ENCODE measurements at places on chromosomes 6 and 20.

DNA sequence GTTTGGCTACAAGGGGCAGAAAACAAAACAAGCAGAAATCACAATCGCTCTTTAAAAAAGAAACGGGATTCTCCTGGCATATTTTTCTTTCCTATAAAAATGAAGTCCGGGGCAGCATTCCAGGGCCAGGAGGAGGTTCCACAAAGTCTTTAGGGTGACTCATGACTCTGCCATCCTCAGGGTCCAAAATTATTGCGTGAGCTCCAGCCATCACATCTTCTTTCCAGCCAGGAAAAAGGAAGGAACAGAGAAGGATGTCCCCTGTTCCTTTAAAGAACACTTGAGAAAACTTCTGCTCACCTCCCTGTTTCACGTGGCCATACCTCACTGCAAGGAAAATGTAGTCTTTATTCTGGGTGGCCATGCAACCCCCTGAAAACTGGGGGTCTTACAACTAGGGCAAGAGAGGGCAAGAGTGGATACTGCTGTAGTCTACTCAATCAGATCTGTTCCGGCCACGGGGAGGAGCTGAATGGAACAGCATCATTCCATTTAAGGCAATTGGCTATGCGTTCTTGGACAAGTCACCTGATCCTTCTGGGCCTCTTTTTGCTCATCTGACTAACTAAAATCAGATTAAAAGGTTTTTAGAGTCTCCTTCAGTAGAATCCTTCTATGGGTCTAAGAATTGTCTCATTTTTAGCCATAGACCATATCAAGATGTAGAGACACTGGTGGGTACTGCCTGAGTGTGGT, 49.4 kb downstream of the CTCFL start:
- DNase-seq: no peak

DNA sequence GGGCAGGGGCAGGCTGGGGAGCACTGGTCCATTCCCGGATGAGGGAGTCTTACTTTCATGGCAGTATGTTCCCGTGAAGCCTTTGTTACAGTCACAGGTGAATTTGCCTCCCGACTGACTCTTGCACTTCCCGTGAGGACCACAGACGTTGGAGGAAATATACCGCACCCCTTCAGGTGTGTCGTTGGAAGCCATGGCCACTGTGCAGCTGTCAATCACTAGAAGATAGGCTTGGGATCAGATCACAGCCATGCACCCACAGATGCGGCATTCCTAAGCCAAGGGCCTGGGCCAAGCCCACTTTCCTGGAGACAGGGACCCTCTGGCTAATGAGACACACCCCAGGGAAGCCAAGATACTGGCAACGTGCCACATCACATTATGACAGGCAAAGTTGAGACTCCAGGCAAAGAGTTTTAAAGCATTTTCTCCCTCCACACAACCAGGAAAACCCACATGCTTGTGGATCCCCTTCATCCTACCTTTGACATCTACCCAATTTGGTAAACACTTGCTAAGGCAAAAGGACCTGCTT, 26.8 kb downstream of the JAG1 start:
- DNase-seq: no peak

GRCh38 chr6:34491091-34491430, 25.2 kb downstream of the PACSIN1 start:
- DNase-seq: peak; percentile 69

DNA sequence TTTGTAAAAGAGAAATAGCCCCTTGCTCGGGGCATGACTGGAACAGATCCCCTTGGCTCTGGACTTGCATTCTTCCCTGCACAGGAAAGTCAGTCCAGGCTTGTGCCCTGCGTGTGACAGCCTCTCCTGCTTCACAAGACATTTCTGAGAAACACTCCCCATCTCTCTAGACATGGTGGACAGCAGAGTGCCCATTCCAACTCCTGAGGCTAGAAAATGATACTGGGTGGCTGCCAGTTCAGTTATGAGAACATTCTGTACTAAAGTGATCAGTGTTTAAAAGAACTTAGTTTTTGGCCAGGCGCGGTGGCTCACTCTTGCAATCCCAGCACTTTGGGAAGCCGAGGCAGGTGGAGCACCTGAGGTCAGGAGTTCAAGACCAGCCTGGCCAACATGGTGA, 41.3 kb downstream of the TGM3 start:
- no peak for DNase-seq

GRCh38 chr6:49025273-49026240, 437.5 kb downstream of the MMUT start:
- no peak for DNase-seq

DNA sequence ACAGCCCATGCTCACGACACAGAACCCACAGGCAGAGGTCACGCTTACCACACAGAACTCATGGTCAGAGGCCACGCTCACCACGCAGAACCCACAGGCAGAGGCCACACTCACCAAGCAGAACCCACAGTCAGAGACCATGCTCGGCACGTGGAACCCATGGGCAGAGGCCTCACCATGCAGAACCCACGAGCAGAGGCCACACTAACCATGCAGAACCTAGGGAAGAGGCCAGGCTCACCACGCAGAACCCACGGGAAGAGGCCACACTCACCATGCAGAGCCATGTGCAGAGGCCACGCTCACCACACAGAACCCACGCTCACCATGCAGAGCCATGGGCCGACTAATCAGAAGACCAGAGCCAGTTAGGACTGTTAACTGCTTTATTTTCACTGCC, 203.2 kb upstream of the THBS2 start:
- DNase-seq: no peak

DNA sequence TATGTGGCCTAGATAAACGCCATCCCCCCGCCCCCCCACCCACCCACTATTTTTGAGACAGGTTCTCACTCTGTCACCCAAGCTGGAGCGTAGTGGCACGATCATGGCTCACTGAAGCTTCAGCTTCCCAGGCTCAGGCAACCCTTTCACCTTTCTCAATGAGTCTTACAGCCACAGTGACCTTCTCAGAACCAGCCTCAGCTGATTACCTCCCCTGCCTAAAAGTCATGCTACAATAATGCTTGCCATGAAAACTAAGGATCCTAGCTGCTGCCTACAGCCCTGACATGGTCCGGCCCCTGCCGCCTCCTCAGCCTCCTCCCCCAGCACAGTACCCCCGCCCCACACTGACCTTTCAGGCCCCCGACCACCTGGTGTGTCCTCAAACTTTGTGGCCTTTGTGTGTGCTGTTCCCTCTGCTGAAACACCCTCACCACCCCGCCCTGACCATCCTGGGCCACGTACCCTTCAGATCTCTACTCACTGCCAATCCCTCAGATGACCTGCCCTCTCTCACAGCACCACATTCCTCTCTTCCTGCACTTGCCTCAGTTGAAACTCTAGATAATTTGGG, 31.3 kb downstream of the PNPLA1 start:
- no peak for DNase-seq

- no peak for DNase-seq
Observed at GRCh38 chr6:136654086-136654485, 103.9 kb upstream of the MAP7 start.

DNA sequence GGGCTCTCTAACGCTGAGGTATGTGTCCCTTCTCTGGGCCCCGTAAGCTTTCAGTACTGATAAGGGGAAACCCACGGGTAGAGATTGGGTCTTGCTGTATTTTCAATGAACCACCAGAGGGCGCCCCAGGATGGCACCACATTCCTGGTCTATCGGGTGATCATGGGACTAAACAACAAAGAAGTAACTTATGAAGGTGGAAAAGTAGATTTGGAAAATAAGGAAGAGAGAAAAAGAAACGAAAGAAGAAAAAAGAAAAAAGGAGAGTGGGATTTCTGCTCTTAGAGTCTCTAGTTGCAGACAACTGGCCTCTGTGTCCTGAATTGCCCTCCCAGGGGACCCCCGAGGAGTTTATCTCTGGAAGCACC, 93.8 kb downstream of the GMPR start:
- DNase-seq: peak; percentile 84

DNA sequence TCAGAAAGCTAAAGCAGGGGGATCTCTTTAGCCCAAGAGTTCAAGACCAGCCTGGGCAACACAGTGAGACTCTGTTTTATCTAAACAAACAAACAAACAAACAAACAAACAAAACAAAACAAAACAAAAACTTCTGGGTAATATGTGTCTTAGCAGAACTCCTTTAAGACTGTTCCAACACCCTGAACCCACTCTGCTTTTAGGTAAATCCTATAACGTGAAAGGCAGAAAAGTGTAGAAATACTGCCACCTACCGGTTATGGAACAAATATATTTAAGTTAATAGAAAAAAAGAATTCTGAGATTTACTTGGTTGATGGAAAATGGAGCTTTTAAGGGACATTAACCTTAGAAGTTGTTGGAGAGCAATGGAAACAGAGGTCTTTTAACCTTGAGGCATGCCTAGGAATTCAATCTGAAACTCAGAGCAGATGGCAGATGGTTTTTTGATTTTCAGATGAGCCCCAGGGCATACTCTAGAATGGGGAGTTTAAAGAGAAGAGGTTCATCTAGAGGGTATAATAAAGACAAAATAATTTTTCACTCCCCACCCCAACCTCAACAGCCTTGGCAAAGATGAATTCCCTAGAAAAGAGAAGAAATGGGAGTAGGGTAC, 38.5 kb downstream of the SOD2 start:
- peak; percentile 78 for DNase-seq

DNA sequence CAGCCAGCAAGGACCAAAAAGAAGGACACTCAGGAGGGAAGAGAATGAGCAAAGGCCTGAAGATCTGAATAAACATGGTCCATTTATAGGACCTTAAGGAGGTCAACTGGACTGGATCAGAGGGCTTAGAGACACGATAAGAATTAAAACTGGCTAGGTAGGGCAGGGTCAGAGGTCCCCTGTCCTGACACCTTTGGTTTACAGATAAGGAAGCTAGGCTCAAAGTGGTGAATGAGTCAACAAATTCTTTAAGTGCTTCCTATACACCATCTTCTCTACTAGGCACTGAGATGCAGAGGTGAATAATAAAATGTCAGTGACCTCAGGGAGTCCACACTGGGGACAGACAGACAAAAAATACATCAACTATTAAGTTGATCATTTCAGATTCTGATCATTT, 70.3 kb downstream of the HIVEP2 start:
- no peak for DNase-seq

DNA sequence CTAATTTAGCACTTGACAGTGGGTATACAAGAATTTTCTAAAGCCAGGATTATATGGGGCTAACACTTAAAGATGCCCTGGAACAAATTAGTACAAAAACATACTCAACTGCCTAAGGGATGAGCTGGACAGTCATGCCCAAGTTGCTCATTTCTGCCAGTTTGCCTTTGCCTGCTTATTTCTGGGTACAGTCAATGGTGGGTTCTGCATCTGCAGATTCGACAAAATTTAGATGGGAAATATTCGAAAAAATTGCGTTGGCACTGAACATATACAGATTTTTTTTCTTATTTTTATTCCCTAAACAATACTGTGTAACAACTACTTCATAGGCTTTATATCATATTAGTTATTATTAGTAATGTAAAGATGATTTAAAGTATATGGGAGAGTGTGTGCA, 591.9 kb downstream of the EPM2A start:
- no peak for DNase-seq

GRCh38 chr6:52562911-52563310, 13.9 kb downstream of the TRAM2 start:
- DNase-seq: no peak

DNA sequence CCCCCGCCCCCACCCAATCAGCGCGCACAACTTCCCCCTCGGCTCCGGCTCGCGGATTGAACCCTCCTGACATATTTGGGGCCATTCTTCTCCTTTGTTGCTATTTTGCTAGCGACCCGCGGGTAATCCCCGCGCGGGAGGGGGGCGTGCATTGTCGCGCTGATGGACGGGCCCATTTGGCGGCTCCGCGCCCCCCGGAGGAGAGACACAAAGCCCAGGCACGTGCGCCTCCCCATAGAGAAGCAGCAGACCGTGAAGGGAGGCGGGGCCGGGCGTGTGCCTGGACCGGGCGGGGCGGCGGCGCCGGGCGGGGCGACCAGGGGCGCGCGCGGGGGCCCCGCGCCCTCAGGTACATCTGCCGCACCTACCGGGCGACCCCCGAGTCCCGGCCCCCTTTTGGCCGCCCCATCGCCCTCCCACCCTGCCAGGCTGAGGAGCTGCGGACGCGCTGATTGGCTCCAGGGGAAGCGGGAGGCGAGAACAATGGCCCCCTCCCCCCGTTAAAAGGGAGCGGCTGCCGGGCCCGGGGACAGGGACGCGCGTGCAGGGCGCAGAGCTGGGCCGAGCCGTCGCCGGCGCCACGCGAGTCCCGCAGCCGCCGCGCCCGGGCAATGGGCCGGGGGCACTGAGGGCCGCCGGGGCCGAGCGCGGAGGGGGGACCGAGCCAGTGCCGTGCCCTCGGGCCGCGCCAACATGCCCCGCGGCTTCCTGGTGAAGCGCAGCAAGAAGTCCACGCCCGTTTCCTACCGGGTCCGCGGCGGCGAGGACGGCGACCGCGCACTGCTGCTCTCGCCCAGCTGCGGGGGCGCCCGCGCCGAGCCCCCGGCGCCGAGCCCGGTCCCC, at the start of gene INSM1:
TSS of gene INSM1 (plus strand) at position 530 of the 843 bp plus-strand sequence. CDS start at position 694, 164 bp downstream.
- DNase-seq: no peak

DNA sequence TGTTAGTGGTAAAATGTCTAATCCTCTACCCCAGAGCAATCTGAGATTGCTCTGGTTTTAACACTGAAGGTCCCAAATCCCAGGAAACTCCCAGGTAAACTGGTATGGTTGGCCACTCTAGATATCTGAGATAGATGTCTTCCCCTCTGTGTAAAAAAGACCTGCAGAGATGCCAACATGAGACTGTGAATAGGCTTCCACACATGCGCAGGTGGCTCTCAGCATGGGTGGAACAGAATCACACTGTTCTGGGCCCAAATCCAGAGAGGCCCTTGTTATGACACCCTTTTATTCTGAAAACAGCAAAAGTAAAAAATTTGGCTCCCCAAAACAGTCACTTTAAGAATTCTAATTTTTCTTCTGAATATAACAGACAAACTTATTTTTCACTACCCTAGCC, 88.7 kb upstream of the BMP5 start:
- no peak for DNase-seq

GRCh38 chr6:15368873-15369272, 123.0 kb downstream of the JARID2 start:
- no peak for DNase-seq

- DNase-seq: peak; percentile 19
Observed at GRCh38 chr6:35419417-35419816, 32.7 kb upstream of the FANCE start.

DNA sequence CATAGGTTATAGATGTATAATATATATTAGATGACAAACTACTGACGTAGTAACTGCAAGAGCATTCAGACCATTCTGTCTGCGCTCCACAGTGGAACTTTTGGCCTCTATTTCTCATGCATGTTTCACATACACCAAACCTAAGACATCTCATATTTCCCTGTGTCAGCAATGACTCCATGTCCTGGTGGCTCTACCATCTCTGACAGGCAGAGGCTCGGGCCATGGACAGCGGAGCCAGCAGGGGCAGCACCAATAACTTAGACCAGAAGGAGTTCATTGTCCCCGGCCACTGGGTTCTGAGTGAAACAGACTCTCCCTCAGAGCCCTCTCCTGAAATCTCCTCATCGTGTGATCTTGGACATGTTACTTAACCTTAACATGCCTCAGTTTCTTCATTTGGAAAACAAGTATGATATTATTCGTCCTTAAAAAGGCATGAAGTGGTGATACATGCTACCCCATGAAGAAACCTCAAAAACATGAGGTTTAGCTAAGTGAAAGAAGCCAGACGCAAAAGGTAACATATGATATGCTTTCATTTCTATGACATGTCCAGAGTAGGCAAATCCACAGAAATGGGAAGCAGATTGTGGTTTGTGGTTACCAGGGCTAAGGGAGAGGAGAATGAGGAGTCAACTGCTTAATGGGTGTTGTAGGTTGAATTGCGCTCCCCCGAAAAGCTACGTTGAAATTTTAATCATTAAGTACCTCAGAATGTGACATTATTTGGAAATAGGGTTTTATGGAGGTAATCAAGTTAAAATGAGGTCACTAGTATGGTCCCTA, 564.0 kb upstream of the JARID2 start:
- DNase-seq: no peak
